ENCODE measurements at places on chromosomes 3 and 15. TPM values are rescaled to one million over a fixed set of nuclear protein-coding genes. Genes with fewer than 3 reads are reported as not detected.

The SERPINI2 gene
- not detected for total RNA-seq

The CFAP100 gene
- total RNA-seq: not detected

The SELENOT gene
- total RNA-seq: 52.1 TPM

The DGKG gene
- total RNA-seq: 4.8 TPM

The LDHAL6B gene
- total RNA-seq: not detected

The ZNF660 gene
- total RNA-seq: 3.3 TPM

The IL17RD gene
- total RNA-seq: 2.1 TPM

The SLC22A14 gene
- 0.17 TPM for total RNA-seq

The OR5K2 gene
- total RNA-seq: not detected

The TRAK1 gene
- total RNA-seq: 37.8 TPM

The CFAP92 gene
- under 0.01 TPM for total RNA-seq

The BCHE gene
- 29.0 TPM for total RNA-seq

The SKOR1 gene
- total RNA-seq: 0.17 TPM

The IMPG2 gene
- total RNA-seq: 0.33 TPM

The SENP7 gene
- total RNA-seq: 14.4 TPM

The PLAAT1 gene
- total RNA-seq: not detected

The FBXO40 gene
- not detected for total RNA-seq

The P2RY1 gene
- total RNA-seq: 7.6 TPM

The GOLGA8J gene
- total RNA-seq: not detected

The PP2D1 gene
- not detected for total RNA-seq

The CERS3 gene
- total RNA-seq: not detected

The ANKUB1 gene
- total RNA-seq: not detected

The GP9 gene
- not detected for total RNA-seq

The BCL6 gene
- 32.6 TPM for total RNA-seq

The TERC gene
- total RNA-seq: 210 TPM

The CXCR6 gene
- not detected for total RNA-seq

The CCR1 gene
- total RNA-seq: 1.3 TPM

The GPR15 gene
- not detected for total RNA-seq

The ZIC1 gene
- 0.26 TPM for total RNA-seq

The NAALADL2 gene
- 11.6 TPM for total RNA-seq

The PLA2G4E gene
- total RNA-seq: not detected

The LHFPL4 gene
- under 0.01 TPM for total RNA-seq

The PCCB gene
- 81.4 TPM for total RNA-seq

Measured in fibroblast of lung (primary cell).